ENCODE measurements at places on chromosomes 6 and 20.

GRCh38 chr20:53581444-53582250, 12.0 kb downstream of the ZNF217 start:
- no peak for DNase-seq

DNA sequence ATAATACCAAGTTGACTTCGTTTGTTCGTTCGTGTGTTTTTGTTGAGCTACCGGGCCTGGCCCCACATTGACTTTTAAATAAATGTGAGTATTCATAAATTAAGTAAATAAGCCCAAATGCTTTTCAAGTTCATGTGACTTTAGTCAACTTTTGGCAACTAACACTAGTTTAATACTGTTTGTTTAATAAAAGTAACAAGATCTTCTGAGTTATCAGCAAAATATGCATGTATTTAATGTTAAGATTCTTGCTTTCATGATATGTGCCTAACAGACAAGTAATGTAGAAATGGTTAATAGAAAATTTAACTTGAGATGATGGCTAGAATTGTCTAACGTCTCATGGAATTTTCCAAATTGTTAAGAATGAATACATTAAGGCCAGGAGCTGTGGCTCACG, 38.7 kb upstream of the ECI2 start:
- DNase-seq: no peak

- DNase-seq: peak; percentile 77
These were observed 21.9 kb upstream of the C6orf141 start for GRCh38 chr6:49528571-49528970.

DNA sequence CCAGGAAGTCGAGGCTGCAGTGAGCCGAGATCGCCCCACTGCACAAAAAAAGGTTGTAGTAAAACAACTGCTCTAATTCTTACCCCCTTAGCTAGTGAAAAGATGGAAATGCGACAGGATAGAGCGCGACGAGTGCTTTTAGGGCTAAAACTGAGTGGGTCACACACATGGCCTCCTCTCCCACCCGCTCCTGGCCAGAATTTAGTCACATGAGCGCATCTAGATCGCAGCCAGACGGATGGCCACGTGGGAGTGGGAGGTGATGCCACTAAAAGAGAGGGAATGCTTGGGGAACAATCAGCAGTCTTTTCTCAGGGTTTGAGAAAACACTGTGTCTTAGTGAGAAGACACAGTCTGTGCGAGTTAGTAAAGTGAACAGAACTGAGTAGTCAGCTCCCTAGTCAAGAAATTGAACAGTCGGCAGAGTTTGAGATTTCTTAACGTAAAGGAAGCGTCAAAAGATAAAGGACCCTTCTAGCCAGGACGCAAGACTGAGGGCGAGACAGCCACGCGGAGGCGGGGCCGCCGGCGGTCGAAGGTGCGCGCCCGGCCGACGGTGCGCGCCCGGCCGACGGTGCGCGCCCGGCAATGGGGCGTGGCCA, 664 bp upstream of the ACTR5 start:
- DNase-seq: no peak

DNA sequence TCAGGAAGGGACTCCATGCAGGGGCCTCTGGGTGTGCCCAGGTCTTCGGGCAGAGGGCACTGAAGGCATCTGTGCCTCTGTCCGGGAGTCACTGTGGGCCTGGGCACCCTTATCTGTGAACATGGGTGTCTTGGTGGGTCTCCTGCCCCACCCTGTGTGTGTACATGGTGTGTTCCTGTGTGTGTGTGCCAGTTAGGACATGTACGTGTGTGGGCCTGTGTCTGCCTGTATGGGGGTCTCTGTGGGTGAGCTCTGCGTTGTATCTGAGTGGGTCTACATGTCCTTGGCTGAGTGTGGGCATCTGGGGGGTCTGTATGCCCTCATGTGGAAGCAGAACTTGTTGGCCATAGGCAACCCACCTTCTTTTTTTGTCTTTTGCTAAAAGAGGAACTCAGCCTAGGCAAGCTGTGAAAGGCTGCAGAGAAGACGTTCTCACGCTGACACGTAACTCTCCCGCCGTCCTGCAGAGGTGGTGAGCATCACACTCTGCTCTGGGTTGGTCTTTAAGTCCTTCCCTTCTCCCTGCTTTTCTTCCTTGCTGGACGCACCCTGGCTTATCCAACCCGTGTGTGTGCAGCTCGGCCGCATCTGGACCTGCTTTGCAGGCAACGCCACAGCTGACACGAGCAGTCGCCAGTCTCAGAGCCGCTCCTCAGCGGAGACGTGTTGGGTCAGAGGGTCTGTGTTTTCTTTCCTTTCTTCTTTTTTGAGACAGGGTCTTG, 532 bp upstream of the NPBWR2 start:
- DNase-seq: no peak

DNA sequence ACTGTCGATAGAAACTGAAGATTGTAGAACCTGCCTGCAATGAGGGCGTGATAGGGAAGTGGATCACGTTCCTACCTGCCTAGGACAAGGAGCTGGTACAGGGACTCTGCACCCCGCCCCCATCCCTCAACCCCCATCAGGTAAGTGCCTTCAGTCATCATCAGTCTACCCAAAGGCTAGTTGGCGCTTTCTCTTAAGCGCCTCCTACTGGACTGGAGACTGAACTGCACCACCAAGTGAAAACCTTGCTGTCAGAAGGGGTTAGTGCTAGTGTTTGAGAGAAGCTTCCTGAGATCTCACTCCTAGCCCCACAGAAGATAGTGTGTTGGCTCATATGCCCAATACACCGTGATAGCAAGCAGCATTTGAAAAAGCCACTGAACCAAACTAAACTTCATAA, 706.5 kb upstream of the MAN1A1 start:
- DNase-seq: peak; percentile 0

GRCh38 chr6:51996296-51996947, 91.0 kb downstream of the PKHD1 start:
- DNase-seq: no peak

DNA sequence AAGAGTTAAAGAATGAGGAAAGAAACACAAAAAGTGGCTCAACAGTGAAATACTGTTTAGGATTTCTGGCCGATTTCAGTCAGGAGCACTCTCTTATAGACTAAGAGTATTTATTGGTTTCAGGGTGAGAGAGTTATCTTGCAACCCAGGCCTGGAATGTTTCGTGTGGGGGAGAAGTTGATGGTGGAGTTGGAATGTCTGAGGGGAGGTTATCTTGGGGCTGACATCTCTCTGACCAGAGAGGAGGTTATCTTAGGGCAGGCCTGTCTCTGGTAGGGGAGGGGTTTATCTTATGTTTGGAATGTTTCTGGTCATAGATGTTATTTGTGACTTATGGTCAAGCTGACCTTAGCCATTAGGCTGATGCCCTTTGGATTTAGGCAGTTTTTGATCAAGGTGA, 80.3 kb downstream of the HTR1B start:
- DNase-seq: no peak

- no peak for DNase-seq
These were observed 14.7 kb downstream of the FOXF2 start for GRCh38 chr6:1403851-1404712.

DNA sequence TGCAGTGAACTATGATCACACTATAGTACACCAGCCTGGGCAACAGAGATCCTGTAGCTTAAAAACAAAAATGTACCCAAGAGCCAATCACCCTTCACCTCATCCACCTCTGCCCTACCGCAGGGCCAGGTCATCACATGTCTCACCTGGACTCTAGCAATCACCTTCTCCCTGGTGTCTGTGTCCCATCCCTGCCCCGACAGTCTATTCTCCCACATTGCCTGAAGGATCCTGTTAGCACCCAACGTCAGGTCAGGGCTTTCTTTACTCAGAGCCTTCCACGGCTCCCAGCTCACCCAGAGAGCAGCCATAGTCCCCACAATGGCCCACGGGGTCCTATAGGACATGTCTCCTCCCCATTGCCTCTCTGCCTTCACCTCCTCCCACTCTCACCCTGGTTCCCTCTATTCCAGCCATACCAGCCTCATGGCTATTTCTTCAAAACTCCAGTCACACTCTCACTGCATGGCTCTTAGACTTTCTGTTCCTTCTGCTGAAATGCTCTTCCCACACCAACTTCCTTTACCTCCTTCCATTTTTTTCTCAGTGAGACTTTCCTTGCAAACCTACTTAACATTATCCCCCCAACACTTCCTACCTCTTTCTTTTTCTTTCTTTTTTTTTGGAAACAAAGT, 22.5 kb upstream of the ARFGEF2 start:
- DNase-seq: no peak

DNA sequence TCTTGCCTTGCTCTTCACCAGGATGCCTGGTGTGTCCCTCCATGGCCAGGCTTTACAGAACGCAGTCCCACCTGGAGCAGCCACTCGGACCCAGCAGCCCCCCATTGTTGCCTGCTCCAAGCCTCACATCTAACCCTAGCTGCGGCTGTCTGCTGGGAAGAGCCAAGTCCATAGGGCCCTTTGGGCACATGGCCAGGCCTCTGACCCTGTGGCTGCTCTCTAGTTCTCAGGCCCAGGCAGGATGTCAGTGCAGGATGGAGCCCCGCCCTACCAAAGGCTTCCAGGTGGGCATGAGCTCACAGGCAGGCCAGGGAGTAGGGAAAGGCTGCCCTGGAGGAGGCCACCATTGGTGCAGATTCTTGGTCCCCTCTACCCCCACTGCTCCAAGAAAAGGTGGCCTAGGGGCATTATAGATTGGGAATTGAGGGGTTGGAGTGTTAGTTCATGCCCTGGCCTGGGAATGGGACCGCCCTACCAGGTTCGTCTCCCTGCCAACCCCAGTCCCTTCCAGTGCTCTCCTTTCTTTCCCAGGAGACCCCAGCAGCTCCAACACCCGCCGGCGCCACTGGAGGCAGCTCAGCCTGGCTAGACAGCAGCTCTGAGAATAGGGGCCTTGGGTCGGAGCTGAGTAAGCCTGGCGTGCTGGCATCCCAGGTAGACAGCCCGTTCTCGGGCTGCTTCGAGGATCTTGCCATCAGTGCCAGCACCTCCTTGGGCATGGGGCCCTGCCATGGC, 18.7 kb downstream of the MAVS start:
- no peak for DNase-seq

DNA sequence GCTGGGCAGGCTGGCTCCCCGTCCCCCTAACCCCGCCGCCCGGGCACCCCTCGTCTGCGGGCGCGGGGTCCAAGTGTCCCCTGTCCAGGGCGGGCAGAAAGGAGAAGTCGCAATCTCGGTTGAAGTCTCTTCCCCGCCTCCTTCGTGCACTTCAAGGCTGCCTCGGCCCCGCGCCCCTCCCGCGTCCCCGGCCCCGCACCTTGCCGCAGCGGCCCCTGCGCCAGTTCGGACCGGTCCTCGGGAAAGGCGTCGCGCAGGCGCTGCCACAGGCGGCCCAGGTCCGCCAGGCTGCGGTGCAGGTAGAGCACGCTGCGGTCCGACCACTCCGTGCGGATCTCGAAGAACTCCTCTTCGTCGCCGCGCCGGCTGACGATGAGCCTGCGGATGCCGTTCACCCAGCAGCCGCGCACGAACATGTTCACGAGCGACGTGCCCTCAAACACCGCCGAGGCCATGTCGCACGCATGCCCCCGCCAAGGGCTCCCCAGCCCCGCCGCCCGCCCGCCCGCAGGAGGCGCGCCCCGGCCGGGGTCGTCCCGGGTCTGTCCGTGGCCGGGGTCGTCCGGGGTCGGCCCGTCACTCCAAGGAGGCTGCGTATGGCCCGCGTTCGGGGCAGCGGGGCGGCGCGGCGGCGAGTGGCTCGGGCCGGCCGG, at the start of gene PXDC1:
TSS of gene PXDC1 (minus strand) at position 637 of the 653 bp plus-strand sequence. CDS start at position 455, 182 bp downstream.
- peak; percentile 30 for DNase-seq

DNA sequence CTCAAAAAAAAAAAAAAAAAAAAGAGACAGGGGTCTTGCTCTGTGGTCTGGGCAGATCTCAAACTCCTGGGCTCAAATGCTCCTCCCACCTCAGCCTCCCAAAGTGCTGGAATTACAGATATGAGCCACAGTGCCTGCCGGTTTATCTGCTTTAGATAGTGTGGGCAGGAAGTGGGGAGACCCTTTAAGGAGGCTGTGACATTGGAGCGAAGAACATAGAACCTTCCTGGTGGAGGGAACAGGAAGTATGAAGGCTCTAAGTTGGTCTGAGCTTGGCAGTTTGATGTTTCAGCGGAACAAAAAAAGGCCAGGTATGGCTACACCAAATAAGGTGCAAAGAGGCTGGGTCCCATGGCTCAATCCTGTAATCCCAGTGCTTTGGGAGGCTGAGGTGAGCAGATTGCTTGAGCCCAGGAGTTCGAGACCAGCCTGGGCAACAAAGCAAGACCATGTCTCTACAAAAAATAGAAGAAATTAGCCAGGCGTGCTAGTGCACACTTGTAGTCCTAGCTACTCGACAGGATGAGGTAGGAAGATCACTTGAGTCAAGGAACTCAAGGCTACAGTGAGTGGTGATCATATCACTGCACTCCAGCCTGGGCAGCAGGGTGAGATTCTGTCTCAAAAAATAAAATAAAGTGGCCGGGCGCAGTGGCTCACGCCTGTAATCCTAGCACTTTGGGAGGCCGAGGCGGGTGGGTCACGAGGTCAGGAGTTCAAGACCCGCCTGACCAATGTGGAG, 8.7 kb upstream of the ZMYND8 start:
- no peak for DNase-seq

GRCh38 chr6:108799354-108799717, 48.9 kb upstream of the ARMC2 start:
- DNase-seq: no peak

GRCh38 chr20:51220293-51220706, 197.4 kb upstream of the KCNG1 start:
- peak; percentile 21 for DNase-seq

DNA sequence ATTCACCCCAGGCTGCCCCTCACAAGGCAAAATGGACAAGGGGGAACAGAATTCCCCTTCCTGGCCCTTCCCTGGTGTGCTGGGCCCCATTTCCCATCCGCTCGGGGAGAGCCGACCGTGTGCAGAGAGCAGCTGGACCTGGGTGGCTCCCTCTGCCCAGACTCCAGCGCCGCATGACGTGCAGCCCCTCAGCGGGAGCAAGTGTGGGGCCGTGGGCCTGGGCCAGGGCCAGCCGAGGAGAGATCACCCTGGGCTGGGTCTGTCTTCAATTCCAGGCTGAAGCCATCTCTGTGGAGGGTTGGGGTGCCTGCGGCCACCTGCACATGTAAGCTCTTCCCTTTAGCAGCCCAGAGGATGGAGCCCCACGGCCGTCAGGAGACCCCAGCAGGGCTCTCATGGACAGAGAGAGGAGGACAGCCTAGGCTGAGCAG, 241.8 kb downstream of the TTLL2 start:
- DNase-seq: no peak

GRCh38 chr6:33124525-33124901, 48.7 kb downstream of the HLA-DPB1 start:
- DNase-seq: no peak

GRCh38 chr20:9629831-9630230, 115.4 kb downstream of the LAMP5 start:
- DNase-seq: no peak

DNA sequence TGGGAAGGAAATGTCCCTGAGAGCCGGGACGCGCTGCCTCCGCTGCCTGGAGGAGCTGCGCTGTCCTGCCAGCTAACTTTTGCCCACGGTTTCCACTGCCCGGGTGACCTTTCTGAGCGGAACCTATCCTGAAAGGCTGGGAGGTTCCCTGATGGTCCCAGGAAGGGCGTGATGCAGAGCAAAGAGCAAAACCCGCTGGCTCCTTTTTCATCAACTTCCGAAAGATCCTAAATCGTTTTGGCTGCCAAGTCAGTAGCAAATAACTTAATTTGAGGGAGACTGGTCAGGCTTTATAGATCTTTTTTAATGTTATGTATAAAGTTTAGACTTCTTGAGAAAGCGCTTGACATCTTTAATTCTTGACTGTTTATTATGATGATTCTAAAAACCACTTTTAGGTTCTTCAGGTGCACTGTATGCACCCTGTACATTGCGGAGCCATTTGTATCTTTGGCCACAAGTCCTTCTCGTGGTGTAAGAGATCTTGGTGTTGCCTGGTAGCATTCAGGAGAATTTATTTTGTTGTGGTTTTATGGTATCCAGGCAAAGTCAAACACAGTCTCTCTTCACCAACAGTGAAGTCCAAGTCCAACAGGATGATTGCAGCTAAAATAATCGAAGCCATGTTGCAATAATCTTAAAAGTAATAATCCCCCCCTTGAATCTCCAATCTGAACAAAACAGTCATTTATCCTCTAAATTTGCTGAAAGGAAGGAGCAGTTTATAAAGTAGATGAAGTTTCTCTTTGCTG, at the start of gene SYNE1:
TSS of gene SYNE1 (minus strand) at position 67 of the 752 bp plus-strand sequence. CDS start 9,031 bp downstream, outside the sequence.
- DNase-seq: no peak

All from epithelial cell of esophagus (primary cell).